Kidney tubule cell (primary cell): ENCODE measurements at places on chromosomes 7 and 10.
A peak's percentile ranks its signal among the peaks of the same experiment; 100 is the strongest.

DNA sequence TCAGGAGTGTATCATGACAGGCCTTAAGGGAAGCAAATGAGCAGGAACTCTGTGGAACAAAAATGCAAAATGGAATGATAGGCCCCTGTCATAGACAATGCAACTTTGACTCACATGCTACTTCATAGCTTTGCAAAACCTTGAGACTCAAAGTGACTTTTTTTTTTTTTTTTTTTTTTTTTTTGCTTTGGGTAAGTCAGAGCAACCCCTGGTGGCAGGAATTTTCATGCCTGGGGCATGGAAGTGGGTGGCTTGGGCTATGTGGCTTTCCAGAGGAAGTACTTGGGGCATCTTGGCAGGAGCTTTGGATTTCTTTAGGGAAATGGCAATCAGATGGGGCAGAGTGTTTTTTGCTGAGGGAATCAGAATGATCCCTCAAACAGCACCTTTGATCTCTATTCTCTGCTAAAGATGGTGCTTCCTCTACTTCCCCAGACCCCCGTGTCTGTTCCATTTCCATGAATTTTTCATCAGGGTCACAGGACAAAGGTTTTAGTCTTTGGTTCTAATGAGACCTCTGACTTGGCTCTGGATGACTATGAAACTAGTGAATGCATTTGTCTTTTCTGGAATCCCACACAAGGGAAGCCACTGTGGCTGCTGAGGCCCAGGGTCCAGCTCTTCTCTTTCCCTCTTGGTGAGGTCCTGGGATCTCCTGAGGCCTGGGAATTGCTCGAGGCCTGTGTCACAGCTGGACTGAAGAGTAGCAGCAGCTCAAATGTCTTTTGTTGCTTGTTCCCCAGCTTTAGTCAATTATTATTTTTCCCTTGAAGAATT lies 62.8 kb downstream of the TACC2 start:
- peak; percentile 90 for DNase-seq

- no peak for DNase-seq
Observed at GRCh38 chr7:71229699-71230098, 97.8 kb downstream of the GALNT17 start.

DNA sequence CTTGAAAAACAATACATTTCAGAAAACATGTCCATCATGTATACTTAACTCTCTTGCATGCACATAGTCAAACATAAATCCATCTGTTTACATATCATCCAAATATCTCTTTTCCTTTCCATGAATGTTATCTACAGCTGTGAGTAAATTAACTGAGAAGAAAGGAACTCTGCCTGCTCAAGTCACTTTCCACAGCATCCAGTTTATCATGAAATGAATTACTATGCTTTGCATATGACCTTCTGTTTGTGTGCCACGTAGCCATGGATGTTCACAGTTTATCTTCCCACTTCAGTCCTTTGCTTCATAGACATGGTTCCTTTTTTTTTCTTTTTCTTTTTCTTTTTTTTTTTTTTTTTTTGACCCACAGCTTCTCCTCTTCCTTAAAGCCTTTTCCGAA lies 39.6 kb downstream of the BZW2 start:
- no peak for DNase-seq

GRCh38 chr7:2023877-2024566 lies 208.7 kb downstream of the MAD1L1 start:
- no peak for DNase-seq

GRCh38 chr7:44309271-44310091 lies 15.9 kb downstream of the CAMK2B start:
- peak; percentile 48 for DNase-seq
